ENCODE measurements at places on chromosomes 4 and X.

GRCh38 chrX:150161193-150161592 lies 201.9 kb upstream of the MAMLD1 start:
- no peak for DNase-seq

DNA sequence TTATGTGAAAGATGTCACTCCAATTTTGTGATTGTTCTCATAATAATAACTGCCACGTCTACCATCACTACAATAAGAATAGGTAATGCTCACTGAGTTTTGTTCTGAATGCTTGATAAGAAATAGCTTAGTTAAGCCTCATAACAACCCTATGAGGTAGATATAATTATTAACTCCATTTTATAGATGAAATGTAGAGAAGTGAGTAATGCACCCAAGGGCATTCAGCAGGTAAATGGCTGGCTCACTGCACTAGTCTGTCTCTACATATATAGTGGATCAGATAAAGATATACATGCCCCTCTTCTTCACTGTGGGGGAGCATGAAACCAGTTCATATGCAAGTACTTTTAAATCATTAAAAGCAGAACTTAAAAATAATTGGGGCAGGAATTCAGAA lies 65.8 kb upstream of the SLC4A4 start:
- no peak for DNase-seq

GRCh38 chr4:70619288-70619687 lies 9.3 kb upstream of the ENAM start:
- no peak for DNase-seq

- DNase-seq: no peak
These were observed 1.0 kb downstream of the CDS1 start for GRCh38 chr4:84583876-84584380.

DNA sequence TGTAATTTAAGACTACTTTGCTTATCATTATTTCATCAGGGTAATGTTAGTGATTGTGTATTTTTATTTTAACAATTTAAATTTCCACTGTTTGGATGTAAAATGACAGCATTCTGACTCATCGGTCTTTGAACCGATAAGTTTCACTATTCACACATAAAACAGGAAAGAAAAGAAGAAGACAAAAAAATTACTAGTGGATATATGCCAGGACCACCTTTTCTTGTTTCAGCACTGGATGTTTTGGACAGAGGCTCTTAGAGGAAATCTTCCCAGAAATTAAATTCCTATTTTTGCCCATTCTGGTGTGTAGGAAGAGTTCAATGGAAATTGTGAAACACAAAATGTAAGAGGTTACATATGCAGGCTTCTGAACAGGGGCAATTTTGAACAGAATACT lies 57.4 kb downstream of the VEGFC start:
- DNase-seq: no peak

DNA sequence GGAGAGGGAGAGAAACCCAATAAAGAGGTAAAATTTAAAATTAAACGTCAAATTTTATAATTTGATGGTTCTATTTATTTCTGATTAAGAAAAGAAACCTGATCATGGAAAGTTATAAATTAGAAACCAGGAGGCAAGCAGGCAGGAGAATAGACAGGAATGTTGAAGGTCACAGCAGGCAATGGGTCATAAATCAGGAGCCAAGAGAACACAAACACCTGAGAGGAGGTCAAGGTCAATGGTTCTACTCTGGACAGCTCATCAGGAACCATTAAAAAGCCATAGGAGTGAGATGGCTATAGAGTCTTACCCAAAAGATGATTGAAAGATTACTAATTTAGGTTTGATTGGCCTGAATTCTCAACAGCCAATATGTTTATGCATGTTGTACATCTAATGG lies 126.9 kb upstream of the HCCS start:
- no peak for DNase-seq

GRCh38 chrX:16695079-16695676 lies 17.3 kb downstream of the CTPS2 start:
- peak; percentile 35 for DNase-seq
